GM18507 (cell line): ENCODE measurements at places on chromosomes 6 and 20.

DNA sequence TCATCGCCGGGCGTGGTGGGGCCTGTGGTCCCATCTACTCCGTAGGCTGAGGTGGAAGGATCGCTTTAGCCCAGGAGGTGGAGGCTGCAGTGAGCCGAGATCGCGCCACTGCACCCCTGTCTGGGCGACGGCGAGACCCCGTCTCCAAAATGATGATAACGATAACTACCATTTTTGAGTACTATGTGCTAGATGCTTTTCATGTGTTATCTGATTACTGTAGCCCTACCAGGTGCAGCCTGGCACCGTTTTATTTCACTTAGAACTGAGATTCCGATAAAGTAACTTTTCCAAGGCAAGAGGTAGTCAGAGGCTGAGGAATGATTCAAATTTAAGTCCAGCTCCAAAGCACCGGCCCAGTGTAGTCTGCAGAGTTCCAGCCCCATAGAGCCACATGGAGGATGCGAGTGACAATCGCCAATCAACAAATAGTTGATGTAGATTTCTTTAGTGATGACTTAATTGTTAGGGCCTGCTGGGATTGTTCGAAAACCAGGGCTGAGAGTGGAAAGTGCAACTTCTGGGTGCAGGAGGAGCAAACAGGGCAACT, 727 bp downstream of the ERMARD start:
- DNase-seq, result no peak

- no peak for DNase-seq
These were observed 52.8 kb downstream of the MAP3K5 start for GRCh38 chr6:136739501-136739900.

DNA sequence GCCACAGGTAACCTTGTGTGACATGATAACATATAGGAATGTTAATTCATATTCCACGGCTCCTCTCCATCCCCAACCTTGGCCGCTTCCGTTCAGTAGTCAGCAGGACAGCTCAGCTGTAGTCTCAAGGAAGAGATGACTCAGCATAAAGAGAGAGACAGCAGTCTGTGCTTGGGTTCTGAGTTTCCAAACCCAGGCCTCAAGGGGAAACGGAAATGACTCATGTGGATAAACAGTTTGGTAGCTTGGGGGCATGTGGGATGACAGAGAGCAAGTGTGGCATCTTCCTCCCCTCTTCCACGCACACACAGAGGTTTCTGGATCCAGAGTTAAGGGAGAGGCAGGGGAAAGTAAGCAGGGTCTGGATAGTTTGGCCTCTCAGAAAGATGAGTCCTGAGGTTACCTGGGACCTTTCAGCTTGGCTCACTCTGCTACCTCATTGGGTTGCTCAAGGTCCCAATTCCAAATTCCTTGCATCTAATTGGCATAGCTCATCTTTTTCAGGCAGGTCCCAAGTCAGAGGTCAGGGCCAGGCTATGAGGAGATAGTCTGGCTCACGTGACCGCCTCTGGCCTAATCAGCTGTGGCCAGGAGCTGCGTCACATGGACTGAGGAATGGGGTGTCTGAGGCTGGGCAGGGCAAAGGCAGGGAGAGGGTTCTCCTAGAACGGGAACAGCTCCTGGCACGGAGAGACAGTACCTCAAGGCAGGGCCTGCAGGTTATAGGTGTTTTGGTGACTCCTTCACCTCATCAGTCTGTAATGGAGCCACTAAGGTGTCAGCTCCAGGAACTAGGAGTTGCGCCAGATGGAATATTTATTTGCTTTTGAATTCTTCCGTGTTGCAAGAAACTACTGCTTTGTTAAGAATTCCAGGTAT, 36.5 kb upstream of the MLN start:
- peak; percentile 40 for DNase-seq

DNA sequence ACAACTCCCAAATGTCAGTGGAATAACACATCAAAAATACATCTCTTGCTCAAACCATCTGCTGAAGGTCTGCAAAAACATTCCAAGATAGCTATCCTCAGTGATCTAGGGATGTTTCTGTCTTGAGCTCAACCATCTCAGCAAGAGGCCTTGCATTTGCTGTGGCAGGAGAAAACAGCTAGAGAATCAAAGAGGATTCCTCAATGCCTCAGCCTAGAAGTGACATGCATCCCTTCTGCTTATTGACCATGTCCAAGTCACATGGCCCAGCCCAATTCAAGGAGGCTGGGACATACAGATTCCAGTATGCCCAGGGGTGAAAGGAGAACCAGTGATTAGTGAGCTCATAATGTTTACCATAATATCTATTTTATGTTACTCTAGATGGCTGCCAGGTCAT, 269.5 kb downstream of the PLCB1 start:
- DNase-seq, result no peak

DNA sequence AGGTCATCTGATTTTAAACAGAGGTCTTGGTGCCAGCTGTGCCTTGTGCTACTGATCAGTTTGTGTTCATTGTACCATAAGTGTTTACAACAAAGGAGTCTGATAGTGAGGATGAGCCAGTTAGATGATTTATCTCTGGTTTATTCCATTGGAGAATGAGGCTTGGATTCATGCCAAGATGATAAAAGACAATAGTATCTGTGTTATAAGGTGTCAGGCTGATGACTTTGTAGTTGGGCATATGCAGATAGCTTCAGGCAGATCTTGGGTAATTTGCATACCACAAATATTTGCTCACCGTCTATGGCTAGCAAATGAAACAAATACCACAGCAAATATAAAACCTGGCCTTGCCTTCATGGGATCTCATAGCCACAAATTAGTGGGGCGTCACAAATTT, 43.3 kb upstream of the PHACTR2 start:
- DNase-seq, result no peak

GRCh38 chr6:24273096-24273870, 84.6 kb downstream of the DCDC2 start:
- no peak for DNase-seq

GRCh38 chr20:57047281-57048026, 219.0 kb downstream of the BMP7 start:
- DNase-seq, result no peak

DNA sequence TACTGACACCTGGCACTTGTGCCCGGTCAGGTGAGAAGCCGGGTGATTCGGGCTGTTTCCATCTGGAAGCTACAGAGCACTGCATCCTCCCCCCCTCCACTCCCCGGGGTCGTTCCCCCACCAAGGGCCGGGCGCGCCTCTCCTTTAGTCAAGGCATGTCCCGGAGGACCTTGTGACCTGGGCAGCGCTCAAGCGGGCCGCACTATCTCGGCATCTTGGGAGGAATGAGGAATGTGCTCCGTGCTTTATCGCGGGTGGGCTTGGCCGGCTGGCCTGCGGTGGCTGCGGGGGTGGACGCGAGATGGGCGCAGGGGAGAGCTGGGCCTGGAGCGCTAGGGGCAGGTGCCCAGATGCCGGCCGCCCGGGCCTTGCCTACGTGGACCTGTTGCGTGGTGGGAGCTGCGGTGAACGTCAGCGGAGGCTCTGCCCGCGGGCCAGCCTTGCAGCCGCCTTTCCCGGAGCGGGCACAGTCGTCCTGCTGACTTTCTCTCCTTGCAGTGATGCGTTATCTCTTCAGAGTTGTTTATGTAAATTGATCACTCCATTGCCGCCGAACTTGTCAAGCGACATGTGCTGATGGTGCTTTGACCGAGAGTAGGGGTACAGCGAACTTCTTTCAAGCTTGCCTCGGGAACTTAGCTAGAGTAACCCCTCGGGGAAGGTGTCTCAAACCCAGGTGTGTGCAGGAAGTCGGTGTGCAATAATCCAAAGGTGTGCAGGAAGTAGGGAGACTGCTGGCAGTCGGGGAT, 1.1 kb downstream of the LRRC1 start:
- no peak for DNase-seq

GRCh38 chr6:133040094-133040802, 200.9 kb upstream of the EYA4 start:
- no peak for DNase-seq
